Right kidney (tissue), 9 donors: ENCODE measurements at places on chromosomes 2 and 18.

GRCh38 chr2:70897203-70897976 is 38.3 kb upstream of the ATP6V1B1 start:
- no peak for DNase-seq

- DNase-seq: peak; percentile 12
Observed at GRCh38 chr2:38709567-38710194, 41.5 kb downstream of the SRSF7 start.

DNA sequence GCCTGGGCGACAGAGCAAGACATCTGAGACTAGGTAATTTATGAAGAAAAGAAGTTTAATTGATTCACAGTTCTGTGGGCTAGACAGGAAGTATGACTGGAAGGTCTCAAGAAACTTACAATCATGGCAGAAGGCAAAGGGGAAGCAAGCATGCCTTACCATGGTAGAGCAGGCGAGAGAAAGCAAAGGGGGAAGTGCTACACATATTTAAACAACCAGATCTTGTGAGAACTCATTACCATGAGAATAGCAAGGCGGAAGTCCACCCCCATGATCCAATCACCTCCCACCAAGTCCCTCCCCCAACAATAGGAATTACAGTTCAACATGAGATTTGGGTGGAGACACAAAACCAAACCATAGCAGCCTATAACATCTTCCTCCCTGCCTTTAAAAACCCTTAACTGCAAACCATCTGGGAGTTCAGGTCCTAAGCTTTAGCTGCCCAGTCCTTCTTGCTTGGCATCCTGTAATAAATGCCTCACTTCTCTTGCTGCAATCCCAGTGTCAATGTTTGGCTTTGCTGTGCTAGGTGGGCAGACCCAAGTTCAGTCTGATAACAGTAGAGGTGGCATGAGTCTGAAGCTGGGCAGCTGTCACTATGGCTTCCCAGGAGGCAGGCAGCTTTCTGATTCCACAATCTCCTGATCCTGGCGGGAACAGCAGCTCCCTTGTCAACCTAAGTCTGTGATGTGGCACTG is 11.2 kb upstream of the SP5 start:
- no peak for DNase-seq

GRCh38 chr2:111704246-111704645 is 179.7 kb downstream of the ANAPC1 start:
- DNase-seq: no peak

DNA sequence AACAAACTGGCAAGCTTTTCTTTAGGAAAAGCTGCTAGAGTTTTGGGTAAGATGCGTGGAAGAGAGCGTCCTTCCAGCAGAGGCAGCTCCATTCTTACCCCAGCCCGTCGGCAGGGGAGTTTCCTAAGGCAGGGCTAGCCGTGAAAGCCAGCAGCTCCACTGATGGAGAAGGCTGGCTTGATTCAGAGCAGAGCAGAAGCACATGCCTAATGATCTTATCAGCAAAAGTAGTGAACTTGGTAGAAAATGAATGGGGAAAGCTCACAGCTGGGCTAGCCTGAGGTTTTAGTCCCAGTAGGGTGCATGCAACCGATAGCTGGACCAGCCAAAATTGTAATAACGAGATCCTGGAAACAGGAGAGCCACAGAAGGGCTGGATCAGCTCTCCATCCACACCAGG is 20.8 kb downstream of the LAMA1 start:
- DNase-seq: no peak

GRCh38 chr2:226720948-226721347 is 78.7 kb downstream of the IRS1 start:
- DNase-seq: no peak

DNA sequence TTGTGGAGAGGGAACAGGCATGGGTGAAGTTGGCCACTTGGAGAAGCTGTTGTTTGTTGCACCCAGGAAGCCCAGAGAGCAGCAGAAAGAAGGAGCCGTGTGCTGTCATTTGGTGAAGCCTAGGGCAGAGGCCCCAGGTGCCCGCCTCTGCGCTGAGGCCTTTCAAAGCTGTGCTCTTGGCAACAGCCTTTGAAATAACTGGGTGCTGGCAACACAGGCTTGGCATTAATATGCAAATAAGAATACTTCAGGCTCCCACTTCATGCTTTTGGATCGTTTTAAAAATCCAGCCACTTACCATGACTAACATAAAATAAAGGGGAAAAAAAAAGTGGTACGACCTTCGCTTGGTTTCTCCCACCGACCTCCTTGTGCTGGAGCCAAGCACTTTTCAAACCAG is 41.1 kb downstream of the DHRS9 start:
- no peak for DNase-seq

DNA sequence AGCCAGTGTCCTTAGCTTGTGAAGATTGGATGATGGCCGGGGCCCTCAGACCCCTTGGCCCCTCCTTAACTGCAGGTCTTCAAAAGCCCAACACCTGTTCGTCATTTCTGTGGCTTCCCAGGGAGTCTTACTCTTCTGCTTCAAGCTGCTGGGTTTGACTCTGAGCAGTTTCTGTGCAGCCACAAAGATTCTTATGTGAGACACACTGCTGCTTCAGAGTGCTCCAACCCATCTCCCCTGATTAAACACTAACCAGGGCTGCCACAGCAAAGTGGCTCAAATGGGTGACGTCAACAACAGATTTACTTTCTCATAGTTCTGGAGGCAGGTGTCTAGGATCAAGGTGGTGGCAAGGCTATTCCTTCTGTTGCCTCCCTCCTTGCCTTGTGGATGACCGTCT is 40.8 kb downstream of the TSN start:
- DNase-seq: no peak

GRCh38 chr2:226023946-226024345 is 624.4 kb downstream of the NYAP2 start:
- DNase-seq: no peak

DNA sequence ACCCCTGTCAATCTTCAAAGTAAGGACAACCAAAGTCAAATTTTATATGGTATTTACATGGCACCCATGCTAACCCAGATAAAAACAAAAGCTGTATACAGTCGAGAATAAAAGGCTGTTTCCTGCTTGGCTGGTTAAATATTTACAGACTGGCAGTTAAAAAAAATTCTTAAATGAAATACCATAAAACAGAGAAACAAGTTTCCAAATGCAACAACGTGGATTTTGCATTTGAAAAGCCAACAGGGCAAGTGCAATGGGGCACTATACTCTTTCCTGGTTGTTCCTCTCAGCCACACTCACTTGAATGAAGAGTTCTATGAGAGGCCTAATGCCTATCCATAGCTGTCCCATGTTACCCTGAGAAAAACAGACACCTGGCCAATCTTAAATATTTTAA is 6.1 kb upstream of the NR4A2 start:
- no peak for DNase-seq

DNA sequence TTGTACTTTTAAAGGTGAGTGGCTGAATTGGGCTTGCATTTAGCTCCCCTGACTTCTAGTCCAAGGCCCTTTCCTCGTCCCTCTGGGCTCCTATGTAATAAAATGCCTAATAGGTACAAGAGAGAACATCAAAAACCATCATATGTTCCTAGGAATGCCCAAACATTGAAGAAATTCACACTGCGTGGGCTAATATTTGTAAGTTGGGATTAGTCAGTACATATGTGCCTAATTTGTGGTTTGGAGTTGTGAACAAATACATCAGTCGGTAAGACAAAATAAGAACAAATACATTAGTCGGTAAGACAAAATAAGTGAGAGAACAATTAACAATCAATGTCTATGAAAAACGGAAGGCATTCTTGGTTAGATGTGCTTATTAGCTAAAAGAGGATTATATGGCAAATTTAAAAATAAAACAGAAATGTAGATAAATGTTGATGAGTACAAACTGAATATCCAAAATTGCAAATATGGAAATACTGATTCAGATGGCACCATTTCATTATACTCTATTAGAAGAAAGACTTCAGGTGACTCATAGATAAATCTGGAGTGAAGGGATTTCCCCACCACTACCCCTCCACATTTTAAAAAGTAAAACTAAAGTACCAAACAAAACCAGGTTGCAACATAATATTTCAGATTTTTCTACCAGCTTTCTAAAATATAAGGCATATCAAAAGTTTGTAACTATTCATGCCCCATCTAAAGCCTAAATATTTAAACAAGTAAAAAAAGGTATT is 325.4 kb downstream of the ZEB2 start:
- DNase-seq: no peak

DNA sequence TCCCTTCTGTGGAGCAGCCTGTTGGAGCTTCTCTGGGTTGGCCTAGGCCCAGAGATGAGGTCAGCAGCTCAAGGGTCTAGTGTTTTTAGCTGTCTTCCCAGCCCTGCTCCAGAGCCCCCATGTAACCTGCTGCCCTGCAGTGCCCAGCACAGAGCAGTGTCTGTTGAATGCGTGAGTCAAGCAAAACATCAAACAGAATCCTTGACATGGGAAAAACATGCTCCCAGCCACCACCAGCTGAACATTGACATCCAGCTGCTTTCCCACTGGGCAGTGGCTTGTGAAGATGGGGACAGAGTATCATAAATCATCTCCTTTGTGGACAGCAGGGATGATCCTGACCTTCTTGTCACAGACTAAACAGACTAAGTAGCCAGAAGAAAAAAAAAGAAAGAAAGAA is 22.6 kb downstream of the IMPA2 start:
- peak; percentile 9 for DNase-seq

DNA sequence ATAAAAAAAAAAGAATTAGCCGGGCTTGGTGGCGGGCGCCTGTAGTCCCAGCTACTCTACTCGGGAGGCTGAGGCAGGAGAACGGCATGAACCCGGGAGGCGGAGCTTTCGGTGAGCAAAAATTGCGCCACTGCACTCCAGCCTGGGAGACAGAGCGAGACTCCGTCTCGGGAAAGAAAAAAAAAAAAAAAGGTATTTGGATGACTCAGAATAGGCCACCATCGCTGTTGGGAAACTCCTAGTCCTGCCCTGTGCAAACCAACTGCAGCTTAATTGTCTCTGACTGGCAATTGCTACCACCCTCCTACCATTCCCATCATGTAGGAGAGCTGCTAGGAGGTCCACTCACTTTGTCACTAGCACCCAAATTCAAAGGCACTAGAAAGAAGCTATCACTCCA is 43.5 kb downstream of the ATP8B1 start:
- no peak for DNase-seq

DNA sequence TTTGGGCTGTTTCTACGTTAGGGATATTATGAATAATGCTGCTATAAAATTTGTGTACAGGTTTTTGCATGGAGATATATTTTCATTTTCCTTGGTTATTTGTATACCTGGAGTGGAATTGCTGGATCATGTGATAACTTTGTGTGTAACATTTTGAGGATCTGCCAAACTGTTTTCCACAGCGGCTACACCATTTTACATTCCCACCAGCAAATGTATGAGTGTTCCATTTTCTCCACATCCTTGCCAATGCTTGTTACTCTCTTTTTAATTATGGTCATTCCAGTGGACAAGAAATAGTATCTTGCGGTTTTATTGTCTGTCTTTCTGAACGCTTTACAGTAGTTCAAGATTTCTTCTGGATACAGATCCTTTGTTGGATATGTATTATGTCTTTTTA is 13.6 kb downstream of the GORASP2 start:
- no peak for DNase-seq

DNA sequence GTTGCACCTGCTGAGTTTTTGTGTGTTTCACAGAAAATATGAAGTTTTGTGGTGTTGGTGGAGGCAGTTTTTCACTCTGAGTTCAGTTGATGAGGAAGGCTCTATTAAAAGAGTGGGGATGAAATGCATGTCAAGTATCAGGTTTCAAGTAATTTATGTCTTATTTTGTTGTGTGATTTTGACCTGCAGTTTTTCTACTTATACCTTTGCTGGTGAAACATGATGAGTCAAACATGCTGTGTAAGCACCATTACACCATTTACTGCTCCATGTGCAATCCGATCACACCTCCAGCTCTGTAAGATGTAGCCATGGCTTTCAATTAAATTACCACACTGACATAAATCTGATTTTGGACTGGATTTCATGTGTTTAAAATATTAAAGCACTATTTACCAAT is 174.5 kb upstream of the ZEB2 start:
- no peak for DNase-seq
